Stimulated activated CD8-positive, alpha-beta memory T cell treated with anti-CD3 and anti-CD28 coated beads, Interleukin-4, amount 100 ng/mL, for 1 hour (primary cell): ENCODE measurements at places on chromosomes 4 and X.

DNA sequence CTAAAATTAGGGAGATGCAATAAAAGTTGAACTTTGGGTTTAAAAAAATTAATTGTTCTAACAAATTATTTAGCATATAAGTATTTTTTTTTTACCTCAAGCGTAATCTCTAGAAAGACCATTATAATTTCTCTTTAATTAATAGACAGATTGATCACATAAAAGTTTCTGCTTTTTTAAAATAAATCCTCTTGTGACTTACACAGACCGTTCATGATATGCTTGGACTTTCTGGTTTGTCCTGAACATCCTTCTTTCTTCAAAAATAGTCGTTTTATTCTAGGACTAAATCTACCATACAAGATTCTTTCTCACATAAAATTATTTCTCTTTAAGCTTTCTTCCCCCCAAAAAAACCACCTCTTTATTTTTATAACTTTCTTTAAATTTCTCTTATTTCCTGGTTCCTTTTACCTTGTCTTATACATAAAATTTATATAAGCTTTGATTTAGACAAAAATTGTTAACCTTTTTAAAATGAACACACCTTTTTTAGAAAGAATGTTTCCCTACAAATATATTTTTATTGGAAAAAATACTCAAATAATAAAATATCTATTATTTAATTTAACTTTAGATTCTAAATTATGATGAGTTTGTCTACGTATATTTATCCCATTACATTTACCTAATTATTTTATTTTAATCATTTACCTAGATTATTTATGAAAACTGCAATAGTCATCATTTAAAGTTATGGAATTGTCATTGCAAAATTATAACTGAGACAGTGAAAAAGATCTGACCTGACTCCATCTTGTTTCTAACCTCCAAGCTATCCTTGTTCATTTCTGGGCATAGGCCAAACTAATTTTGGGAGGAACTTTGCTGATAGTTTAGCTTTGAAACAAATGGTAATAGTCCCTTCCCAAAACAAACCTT is 37.6 kb downstream of the PGRMC2 start:
- no peak for DNase-seq

GRCh38 chr4:17008834-17009345 is 110.4 kb upstream of the LDB2 start:
- no peak for DNase-seq

GRCh38 chr4:44583393-44583792 is 68.0 kb downstream of the YIPF7 start:
- no peak for DNase-seq

DNA sequence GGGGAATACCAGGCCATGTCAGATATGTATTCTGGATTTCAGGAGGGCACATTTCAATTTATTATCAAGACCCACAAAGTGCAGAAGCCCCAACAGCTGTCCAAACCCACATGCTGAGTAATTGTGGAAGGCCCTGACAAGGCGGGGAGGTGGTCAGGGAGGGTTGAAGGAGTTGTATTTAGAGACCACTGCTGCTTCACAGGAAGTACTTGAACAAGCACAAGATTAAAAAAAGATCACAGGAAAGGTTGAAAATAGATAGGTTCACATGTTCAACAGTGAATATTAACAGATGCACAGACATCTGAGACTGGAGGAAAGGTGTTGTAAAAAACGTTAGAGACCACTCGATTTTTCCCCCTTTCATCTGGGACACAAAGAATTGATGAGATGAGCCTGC is 17.9 kb downstream of the ATP8A1 start:
- no peak for DNase-seq

DNA sequence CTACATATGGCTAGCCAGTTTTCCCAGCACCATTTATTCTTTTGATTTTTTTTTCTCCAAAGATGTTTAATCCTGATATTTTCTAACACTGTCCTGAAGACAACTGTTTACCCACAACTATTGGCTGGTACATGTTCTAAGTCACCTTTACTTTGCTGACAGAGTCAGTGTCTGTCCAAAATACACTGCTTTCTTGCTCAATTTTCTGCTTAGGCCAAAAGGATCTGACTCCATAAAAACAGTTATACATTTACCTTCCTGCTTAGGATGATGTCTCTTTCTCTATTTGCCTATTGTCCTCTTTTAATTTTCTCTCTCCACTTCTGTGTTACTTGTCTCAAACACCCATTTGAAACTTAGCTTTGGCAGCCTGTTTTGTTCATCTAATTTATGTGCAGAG is 3.2 kb downstream of the ADH1C start:
- DNase-seq: no peak

- no peak for DNase-seq
These were observed 20.1 kb downstream of the STX18 start for GRCh38 chr4:4521731-4522130.

GRCh38 chr4:113317523-113317922 is 268.1 kb downstream of the ANK2 start:
- no peak for DNase-seq

GRCh38 chr4:56513517-56513916 is 7.9 kb downstream of the ARL9 start:
- no peak for DNase-seq
